ENCODE measurements at places on chromosomes 6 and 20.

DNA sequence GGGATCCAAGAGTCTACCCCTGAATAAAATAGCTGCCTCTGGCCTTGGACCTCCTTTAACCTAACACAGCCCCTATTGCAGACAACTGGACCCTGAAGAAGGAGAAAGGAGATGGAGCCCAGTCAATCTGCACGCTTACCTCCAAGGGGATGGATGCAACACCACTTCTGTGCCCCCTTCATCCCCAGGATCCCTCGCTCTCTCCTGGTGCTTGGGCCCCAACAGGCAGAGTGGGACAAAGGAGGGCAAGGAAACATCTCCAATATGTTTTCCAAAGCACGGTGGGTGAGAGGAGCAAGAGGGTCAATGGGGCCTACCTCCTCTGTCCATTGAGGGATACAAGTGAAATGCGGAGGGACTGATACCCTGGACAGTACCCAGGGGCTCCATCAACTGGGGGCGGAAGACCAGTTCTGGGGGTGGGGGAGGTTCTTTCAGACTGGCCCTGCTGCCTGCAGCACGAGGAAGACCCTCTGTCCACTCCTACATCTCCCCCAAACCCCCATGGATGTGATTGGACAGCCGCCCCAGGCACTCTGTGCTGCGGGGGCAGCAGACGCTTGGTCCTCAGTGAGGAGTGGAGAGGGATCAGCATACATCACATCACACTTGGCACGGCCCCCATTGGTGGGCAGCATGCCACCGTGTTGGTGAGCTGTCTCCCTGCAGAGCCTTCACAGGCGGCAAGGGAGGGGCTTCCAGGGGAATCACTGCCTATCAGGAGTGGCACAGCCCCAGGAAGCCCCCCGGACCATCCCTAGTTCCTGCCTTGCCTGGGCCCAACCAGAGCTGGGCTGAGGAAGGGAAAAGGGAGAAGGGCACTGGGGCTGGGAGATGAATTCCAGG, 70.6 kb downstream of the MRPL14 start:
- DNase-seq, result no peak

GRCh38 chr20:35409542-35409941, 2.2 kb downstream of the UQCC1 start:
- no peak for DNase-seq

- no peak for DNase-seq
Measured at GRCh38 chr6:109527989-109528388, 45.0 kb upstream of the ZBTB24 start.

DNA sequence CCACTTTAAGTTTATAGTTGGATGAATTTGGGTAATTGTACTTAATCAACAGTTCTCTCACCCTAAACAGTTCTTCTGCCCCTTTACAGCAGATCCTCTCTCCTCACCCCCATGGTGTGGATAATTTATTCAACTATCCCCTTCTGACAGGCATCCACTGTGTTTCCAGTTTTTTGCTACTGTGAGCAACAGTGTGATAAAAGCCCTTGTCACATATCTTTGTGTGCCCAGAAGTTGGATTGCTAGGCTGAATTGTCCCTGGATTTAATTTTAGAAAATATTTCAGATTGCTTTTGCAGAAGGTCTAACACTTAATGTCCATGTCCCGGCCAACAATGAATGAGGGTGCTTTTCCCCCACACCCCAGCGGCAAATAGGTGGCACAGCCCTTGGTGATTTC, 30.5 kb upstream of the SCUBE3 start:
- no peak for DNase-seq

- DNase-seq, result no peak
Measured at GRCh38 chr6:1786455-1787453, 177.0 kb downstream of the FOXC1 start.

DNA sequence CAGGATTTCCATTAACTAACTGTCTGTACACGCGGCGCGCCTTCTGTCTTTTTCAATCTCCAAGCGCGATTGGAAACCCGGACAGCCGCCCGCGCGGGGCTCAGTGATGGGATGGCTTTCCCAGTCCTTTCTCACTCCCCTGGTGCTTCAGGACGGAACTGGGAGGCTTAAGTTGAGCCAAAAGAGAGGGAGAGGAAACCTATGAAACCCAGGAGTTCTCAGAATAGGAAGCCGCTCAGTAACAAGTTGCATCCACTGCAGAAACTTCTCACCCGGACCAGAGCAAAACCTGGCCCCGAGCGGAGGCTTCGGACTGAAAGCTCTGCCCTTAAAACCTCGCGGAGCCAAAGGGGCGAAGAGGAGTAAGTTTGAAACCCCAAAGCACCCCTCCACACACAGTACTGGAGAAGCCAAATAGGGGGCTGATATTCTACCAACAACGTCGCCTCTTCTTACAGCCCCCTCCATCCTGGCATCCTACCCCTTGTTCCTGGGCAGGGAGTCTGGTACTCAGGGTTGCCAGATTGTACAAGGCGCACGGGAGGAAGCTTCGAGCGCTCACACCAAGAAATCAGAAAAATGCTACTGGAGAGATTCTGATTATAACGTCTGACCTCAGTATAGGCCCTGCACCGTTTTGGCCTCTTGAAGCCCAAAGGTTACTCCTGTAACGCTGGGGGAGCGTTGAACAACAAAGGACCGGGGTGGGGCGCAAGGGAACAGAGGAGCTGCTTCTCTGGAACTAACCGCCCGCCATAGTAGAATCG, 906 bp upstream of the COL12A1 start:
- no peak for DNase-seq

DNA sequence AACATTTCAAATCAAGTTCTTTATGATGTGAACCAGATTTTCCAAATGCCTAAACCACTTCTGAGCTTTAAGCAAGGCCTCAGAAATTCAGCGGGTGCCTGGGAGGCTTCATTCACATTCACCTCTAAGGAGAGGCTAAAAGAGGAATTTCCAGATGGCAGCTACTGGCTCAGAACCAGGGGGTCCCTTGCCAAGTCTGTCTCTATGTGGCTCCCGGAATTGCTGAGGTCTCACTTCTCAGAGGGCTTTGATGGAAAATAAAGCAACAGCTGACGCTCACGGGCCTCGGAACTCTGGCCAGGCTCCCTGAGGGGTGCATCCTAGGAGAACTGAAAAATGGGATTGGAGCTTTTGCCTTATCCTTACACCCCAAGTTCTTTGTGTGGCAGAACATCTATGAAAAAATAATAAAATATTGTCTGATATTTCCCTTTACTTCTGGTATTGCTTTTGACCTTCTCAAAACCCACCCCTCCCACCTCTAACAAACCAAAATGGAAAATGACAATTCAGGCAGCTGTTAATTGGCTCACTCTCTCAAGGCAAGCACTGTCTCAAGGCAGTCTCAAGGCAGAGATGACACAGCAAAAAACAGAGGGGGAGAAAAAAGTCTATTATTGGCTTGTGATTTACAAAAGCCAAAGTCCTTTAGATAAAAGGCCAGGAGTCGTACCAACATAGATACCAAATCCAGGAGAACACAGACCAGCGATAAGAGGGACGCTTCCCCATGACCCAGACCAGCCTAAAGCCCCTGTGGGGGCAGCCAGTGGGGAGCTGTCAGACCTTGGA, 21.8 kb upstream of the LRRN4 start:
- no peak for DNase-seq

GRCh38 chr20:64098471-64099013, 8.8 kb downstream of the NPBWR2 start:
- no peak for DNase-seq
